Putamen (tissue), 1 donor: ENCODE measurements at places on chromosomes 7 and 10.
A peak's percentile ranks its signal among the peaks of the same experiment; 100 is the strongest.

- no peak for DNase-seq
These were observed 97.4 kb downstream of the CHN2 start for GRCh38 chr7:29291723-29292618.

DNA sequence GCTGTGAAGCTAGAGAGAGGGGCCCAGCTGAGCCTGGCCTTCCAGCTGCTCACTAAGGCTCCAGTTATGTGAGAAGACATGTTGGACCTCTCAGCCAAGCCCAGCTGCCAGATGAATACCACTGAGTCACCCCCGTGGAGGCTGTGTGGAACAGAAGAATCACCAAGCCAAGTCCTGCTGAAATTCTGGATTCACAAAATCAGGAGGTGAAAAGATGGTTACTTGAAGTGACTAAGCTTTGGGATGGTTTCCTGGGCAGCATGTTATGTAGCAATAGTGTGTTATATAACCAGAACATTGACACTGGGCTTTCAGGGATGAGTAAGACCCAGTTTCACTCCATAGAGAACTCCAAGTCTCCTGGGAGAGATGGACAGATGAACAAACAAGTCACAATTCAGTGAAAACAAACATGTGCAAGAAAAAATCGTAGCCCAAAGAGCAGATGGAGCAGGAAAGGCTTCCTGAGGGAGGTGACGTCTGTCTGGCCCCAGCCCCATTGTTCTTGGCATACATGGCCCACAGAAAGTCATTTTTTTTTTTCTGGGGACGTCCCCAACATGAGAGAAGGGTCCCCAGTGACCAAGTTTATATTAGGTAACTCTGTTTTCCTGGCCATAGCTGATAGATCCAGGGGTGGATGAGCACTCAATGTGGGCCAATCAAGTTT is 64.1 kb upstream of the PDZD8 start:
- DNase-seq = no peak

DNA sequence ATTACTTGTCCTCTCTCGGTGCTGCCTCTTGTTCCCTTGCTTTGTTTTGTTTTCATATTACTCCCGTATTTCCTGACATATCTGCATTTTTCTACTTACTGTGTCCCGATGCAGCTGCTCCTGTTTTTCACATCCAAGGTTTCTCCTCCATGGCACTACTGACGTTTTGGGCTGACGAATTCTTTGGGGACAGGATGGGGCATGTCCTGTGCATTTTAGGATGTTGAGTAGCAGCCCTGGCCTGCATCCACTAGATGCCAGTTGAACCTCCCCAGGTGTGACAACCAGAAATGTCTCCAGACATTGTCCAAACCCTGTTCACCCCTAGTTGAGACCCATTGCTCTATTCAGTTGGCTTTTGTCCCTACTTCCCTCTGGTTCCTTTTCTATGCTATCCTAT is 12.4 kb downstream of the ZNF789 start:
- DNase-seq = no peak

DNA sequence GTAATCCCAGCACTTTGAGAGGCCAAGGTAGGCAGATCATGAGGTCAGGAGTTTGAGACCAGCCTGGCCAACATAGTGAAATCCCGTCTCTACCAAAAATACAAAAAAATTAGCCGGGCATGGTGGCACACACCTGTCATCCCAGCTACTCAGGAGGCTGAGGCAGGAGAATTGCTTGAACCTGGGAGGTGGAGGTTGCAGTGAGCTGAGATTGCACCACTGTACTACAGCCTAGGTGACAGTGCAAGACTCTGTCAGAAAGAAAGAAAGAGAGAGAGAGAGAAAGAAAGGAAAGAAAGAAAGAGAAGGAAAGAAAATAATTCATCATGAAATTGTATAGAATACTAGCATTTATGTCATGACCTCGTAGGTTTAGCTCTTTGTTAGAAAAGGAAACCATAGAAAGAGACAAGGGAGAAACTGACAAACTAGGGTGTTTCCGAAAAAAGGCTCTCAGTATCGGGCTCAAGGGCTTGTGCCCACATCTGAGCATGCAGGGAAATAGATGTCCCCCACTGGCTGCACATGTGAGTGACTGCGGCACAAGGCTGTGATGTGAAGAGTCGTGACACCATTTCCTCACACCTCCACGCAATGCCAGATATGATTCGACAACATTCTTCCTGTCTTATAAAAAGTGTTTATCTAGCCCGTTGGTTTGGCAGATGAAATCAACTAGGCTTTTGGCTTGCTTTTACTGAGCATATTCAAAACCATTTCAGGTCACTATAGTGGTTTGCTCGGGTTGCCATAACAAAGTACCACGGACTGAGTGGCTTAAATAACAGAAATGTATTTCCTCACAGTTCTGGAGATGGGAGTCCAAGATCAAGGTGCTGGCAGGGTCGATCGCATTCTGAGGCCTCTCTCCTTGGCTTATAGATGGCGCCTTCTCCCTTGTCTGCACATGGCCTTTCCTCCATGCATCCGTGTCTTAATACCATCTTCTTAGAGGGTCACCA is 2.0 kb downstream of the SRGN start:
- no peak for DNase-seq

DNA sequence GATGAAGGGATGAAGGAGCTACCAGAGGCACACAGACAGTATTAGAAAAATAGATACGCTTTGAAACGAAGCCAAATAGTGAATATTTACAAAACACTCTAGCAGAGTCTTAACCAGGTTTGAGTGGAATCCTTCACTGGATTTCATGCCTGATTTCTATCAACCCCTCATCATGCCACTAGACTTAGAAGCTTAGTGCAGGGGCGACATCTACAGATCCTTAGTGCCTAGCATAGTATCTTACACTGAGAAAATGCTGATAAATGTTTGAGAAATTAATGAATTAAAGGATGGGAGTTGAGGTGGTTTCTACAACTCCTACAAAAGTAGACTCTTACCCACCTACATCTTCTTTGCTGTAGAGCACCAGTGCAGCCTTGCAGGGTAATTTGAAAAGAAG is 54.7 kb upstream of the CCNJ start:
- DNase-seq = no peak

GRCh38 chr7:28208506-28208905 is 27.9 kb upstream of the JAZF1 start:
- DNase-seq = no peak

DNA sequence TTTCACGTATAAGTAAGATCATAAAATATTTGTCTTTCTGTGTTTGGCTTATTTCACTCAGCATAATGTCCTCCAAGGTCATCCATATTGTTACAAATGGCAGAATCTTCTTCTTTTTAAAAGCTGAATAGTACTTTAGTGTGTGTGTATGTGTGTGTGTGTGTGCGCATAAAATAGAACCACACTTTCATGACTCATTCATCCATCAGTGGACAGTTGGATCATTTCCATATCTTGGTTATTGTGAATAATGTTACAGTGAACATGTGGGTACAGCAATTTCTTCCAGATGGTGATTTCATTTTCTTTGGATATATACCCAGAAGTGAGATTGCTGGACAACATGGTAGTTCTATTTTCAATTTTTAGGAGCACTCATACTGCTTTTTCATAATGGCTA is 622.4 kb downstream of the NRG3 start:
- DNase-seq = no peak

- peak; percentile 66 for DNase-seq
These were observed at the start of gene AMPH for GRCh38 chr7:38630720-38631673. Gene AMPH (minus strand): TSS chr7:38631373. CDS start chr7:38631351, 22 bp downstream.

GRCh38 chr10:76082232-76082631 is 650.8 kb downstream of the LRMDA start:
- no peak for DNase-seq

DNA sequence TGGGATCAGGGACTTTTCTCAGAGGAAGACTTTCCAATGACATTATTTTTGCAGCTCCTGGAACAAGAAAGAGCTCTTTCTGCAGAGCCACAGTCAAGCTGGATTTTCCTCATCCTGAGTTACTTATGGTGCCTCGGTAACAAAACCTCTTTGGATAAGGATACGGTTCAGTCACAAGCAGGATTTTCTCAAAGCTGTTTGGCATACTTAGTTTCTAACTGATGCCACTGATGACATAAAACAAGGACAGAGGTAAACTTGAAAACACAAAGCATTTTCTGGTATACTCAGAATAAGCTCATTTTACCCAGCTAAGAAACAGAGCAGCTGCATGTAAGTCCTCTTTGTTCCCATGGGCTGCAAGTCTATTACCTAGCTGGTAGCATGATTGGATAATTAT is 340.9 kb upstream of the MEOX2 start:
- DNase-seq = no peak

DNA sequence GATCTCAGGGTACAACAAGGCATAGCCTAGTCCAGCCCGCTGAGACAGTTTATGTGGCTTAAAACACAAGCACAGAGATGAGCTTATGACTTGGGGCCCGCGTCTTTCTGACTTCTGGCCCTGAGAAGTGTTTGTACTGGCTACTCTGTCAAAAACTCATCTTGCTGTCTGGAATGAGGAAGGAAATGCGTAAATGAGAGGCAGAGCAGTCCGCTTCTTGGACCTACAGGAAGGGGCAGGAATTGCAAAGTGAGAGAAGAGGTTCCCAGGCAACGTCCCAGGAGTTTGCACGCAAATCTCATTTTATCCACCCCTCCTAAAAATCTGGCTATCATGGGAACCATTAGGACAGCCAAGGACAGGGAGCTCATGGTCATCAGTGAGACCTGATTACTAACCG is 5.5 kb downstream of the ANXA11 start:
- no peak for DNase-seq

GRCh38 chr10:77380723-77381122 is 256.9 kb downstream of the KCNMA1 start:
- DNase-seq = no peak

DNA sequence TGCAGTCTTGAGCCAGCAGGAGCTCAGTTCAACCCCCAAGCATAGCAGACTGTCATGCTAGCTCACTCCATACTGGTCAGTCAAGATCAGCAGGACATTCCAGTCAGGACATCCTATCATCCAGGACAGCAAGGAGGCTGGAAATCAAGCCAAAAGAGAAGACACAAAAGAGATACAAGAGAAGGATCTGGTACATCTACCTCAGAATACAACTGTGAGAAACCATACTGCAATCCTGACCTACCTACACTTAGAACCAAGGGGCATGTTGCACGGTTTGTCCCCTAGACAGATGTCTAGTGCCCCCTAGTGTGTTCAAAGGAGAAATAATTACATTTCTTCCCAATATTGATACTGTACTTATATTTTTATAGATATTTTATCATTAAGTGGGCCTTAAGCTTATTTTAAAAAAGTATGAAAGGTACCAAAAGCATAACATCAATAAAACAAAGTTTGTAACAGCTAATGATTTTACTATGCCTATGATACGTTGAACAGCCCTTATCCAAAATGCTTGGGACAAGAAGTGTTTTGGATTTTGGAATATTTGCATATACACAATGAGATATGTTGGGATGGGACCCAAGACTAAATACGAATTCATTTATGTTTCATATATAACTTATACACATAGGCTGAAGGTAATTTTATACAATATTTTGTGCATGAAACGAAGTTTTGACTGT is 26.7 kb downstream of the ERCC6 start:
- no peak for DNase-seq

DNA sequence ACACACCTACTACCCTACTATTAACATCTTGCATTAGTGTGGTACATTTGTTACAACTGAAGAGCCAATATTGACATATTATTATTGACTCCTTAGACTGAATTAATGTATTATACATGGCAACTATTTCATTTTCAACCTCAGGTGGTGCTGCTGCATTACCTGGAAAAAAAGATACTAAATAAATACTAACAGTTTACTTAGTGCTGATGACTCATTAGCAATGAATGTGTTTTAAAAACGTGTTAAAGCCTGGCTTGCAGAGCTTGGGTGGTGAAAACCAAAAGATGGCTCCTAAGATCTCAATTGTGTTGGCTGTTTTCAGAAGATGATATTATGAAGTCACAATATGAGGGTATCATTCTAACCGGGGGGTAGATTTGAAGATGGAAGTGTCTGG is 34.8 kb downstream of the CFAP43 start:
- DNase-seq = no peak

GRCh38 chr7:90298145-90299038 is 22.7 kb downstream of the FAM237B start:
- DNase-seq = peak; percentile 18

- DNase-seq = no peak
These were observed 9.9 kb downstream of the HABP2 start for GRCh38 chr10:113562704-113563103.

DNA sequence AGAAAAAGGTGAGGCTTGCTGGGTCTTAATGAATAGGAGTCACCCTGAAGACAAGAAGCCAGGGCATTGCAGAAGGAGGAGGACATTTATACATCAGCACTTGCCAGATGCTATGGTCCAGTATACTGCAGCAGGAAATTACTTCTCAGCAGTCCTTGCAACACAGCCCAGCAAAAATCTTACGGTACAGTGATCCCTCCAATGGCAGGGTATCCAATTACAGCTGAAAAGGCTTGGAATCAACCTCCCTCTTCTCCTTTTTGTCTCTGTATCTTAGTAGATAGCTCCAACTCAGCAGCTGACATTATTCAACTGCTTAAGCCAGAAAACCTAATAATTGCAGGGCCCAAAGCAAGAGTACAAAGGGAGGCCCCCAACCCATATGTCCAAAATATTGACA is 128.3 kb upstream of the COBL start:
- no peak for DNase-seq

- DNase-seq = no peak
These were observed 134.1 kb downstream of the LRMDA start for GRCh38 chr10:75565286-75566251.

DNA sequence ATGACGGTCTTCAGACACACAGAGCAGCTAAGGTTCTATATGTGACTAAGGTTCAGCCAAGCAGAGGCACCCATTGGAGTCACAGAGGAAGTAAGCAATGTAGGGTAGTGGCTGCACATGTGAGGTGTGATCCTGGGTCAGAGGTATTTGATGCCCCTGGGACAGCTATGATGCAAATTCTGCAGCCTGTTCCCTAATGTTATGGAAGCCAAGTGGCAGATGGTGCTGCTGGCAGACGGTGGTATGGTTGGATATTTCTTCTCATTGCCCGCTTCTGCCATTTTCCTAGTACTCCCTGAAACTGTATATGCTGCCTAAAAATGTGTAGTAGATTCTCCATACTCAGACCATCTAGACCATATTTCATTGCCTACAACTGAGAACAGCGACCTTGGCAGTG is 7.2 kb downstream of the TAS2R16 start:
- DNase-seq = no peak

DNA sequence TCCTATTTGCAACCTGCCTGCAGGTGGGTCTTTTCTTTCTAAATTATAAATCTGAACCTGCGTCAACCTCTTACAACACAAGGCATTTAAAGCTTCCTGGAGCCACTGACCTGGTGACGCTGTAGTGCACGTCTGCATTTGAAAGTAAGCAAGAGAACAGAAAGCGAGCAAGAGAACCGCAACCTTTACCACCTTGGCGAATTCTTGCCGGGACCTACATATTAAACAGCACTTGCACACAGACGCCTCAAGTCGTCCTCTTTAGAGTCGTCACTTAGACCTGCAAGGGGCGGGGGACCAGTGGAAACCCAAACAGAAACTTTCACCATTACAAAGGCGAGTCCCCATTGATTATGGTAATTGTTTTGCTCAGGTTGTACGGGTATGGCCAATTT is 9.5 kb downstream of the GLI3 start:
- DNase-seq = no peak
